Foreskin keratinocyte (primary cell): ENCODE measurements at places on chromosomes 11 and 22. TPM values are rescaled to one million over a fixed set of nuclear protein-coding genes. Genes with fewer than 3 reads are reported as not detected.
A peak's percentile ranks its signal among the peaks of the same experiment; 100 is the strongest.

GRCh38 chr11:12157241-12157661 lies 46.9 kb downstream of the MICAL2 start:
- no peak for DNase-seq

Gene ART1
- polyA plus RNA-seq: not detected in 2 replicates

DNA sequence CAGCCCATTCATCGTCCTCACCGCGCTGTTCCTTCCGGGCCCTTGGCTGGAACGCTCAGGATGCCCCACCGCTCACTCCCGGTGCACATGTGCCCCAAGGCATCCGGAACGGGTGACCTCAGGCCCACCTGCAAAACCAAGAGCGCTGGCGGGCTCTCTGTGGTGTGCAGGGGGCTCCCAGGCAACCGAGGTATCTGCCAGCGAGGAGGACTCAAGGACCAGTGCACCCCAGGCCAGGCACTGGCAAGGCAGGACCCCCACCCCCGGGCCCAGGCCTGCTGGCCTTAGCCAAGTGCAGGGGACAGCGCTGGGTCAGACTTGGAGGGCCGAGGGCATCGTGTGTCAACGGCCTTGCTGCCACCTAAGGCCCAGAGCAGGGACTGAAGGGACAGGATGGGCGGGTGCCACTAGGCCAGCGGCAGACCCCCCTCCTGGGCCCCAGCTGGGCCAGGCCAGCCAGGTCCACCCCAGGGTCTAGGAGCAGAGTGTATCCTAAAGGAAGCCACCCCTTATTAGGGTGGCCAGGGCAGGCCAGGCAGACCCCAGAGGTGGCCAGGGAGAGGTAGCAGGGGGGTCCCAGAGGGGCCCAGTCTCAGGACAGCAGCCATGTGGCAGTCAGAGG lies 8.5 kb downstream of the TNNT3 start:
- no peak for DNase-seq

Gene ELMOD1
- 0.04 TPM in 2 replicates for polyA plus RNA-seq

DNA sequence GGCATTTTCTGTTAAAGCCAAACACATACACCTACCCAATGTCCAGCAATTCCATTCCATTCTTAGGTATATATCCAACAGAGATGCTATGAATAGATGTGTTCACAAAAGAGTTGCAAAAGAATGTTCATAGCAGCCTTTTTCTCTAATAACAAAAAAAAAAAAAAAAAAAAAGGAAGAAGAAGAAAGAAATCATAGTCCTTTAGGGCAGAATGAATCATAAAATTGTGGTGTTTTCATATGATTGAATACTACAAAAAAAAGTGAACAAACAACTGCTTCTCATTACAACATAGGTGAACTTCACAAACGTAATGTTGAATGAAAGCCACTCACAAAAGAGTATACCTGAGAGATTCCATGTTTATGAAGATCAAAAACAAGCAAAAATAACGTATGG lies 66.8 kb upstream of the GRK3 start:
- no peak for DNase-seq

Gene TCIRG1
- polyA plus RNA-seq: 43.5 and 57.1 TPM in 2 replicates

Gene TPBGL
- polyA plus RNA-seq: 0.01 TPM in 1 of 2 replicates, not detected in the other

- no peak for DNase-seq
These were observed 7.8 kb downstream of the PIK3IP1 start for GRCh38 chr22:31284281-31285155.

DNA sequence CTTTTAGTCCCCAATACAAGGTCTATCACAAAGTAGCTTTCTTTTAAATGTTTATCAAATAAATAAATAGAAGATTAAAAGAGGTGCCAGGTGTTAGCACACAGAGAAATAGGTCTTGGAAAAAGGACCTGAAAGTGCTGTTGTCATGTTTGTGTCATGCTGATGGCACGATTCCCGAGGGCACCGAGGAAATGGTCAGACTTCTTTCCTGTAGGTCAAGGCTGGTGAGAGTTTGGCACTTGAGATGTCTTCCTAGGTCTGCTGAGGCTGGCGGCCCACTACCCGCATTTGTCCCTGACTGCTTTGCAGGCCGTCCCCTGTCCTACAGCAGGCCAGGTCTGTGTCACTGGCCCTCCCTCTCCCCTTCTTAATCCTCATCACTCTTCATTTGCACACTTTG lies 112.1 kb downstream of the ATXN10 start:
- DNase-seq: no peak

DNA sequence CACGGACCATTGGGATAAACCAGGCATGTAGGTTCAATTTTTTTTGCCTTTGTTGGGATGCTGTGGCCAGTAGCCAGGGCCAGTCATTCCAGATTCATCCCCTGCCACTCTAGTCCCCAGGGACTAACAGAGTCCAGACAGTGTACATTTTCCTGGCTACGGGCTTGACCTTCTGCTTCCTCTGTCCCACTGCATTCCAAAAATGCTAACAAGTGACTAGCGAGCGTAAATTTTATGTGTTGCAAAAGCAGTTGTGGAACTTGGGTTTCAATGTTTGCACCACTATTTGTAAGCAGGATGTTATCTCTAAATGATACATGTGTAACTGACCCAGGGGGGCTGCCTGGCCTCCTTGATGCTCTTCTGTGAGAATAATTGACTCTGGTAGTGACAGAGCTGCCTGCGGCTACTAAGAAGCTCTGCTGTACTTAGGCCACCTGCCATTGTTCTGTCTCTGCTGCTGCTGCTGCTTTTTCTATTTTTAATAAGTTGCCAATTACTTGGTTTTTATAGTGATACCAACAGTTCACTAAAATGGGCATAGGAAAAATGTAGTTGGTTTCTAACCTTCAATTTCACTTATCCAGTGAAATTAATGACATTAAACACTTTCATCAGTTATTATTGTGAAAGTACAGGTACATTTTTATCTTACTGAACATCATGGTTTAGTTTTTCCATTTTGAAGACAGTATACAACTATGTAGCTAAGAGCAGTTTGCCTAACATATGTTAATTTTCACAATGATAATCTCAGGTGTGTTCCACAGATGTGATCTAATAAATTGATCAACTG lies 26.8 kb downstream of the TNRC6B start:
- no peak for DNase-seq

DNA sequence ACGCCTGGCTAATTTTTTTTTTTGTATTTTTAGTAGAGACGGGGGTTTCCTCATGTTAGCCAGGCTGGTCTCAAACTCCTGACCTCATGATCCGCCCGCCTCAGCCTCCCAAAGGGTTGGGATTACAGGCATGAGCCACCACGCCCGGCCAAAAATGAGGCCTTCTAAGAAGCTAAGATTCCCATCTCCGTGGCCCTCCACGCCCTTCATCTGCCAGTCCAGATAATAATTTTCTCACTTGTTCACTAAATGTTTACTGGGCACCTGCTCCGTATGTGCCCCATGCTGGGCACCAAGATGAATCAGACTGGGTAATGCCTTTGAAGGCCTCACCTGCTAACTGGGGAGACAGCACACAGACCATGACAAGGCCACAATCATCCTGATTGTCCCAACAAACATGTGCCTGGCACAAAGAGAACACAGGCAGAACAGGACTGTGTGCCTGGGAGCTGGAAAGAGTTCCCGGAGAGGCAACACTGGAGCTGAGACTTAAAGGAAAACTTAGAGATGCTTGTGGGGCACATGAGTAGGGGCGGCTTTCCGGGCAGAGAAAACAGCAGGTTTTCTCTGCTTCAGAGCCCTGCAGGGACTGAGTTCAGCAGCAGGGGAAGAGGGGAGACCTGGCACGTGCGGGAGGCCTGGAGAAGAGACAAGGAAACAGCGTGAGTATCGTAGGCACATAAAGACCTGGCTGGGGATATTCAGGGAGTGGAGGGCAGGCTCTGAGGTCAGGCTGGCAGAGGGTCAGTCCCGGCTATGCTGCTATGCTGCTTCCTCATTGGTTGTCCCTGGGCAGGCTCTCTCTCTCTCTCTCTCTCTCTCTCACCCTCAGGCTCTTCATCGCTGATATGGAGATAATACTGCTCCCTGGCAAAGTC lies 2.4 kb downstream of the KIAA0930 start:
- no peak for DNase-seq

- DNase-seq: no peak
These were observed 52.3 kb downstream of the GAB4 start for GRCh38 chr22:16955678-16956210.

DNA sequence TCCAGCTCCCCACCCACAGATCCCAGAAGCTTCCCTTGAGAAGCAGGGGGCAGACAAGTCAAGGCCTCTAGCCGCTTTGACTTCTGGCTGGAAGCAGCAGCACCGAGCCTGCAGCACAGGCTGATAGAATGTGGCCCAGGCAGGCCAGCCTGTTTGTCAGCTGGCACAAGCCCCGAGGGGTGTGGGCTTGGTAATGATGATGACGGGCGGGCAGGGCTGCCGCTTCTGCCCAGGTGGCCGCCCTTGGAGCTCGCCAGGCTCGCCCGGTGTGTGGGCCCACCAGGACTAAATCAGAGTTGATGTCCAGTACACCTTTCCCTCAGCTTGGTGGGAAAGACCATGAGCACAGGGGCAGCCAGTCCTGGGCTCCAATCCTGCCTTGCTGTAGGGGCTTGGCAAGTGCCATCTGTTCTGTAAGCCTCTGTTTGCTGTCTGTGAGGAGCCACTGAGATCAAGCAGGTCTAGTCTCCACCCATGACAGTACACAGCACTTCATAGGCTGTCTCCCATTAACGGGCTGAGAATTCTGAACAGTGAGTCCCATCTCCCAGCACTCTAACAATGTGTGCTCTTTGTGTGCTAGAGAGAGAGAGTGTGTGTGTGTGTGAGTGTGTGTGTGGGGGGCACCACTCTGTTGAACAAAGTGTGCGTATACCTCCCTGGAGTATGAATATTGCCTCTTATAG lies 26.8 kb downstream of the MICAL2 start:
- DNase-seq: peak; percentile 40

Gene SERPINH1
- 211 and 241 TPM in 2 replicates for polyA plus RNA-seq

Gene FAM227A
- 0.22 and 0.27 TPM in 2 replicates for polyA plus RNA-seq

DNA sequence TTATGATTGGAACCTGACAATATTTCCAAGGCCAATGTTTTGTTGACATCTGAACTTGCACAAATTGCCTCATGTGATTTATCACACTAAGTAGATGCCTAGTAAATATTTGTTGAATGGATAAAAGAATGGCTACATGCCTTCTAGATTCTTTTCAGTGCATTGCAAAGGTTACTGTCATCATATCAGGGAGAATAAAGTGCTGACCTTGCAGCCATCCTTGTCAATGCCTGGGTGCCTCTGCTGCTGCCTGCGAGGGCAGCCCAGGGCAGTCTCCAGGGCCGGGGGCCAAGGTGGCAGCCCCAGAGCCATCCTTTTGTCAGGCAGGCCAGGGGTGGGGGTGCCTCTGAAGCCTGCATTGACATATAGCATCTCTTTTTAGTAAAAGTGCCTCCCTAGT lies 325.6 kb upstream of the MTNR1B start:
- DNase-seq: no peak

GRCh38 chr22:30609260-30610185 lies 2.5 kb downstream of the TCN2 start:
- DNase-seq: peak; percentile 63

GRCh38 chr11:75802913-75803820 lies 11.8 kb upstream of the UVRAG start:
- DNase-seq: peak; percentile 41

Gene LINC01488
- polyA plus RNA-seq: not detected in 2 replicates
